IMR-90 (cell line): ENCODE measurements at places on chromosomes 5 and 9. TPM values are rescaled to one million over a fixed set of nuclear protein-coding genes. Genes with fewer than 3 reads are reported as not detected.
A peak's percentile ranks its signal among the peaks of the same experiment; 100 is the strongest.

GPRIN1 gene
- 2.5 and 3.0 TPM in 2 replicates for total RNA-seq

CSF1R gene
- total RNA-seq: under 0.01 and 0.36 TPM in 2 replicates

GRCh38 chr5:15103864-15104263 is 232.3 kb upstream of the ANKH start:
- DNase-seq: no peak

- no peak for DNase-seq
These were observed 608.6 kb upstream of the DAB2 start for GRCh38 chr5:40033411-40033810.

DNA sequence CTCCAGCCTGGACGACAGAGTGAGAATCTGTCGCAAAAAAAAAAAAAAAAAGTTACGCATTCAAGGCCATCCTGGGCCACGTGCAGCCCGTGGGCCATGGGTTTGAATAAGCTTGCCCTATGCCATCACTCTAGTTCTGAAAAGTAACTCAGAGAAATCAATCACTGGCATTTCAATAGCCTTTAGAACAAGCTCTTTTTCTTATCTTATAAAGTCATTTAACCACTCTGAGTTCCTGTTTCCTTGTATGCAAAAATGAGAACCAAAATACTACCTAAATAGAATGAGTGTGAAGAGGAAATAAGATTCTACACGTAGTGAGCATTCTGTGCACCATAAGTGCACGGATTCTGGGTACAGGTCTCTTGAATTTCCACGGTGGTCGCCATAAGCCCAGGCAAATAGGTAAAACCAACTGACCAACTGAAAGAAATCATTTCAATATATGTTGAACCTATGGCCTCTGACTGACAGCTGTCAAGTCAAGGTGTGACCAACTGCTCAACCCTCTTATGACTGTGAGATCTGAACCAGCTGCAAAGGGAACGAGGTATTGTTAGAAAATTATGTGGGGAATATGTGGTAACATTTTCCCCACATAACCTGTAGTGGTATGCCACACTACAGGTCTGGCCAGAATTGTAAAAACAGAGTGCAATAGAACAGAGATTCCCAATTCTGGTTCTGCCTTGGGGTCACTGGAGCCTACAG is 143.9 kb upstream of the LHFPL2 start:
- no peak for DNase-seq

DNA sequence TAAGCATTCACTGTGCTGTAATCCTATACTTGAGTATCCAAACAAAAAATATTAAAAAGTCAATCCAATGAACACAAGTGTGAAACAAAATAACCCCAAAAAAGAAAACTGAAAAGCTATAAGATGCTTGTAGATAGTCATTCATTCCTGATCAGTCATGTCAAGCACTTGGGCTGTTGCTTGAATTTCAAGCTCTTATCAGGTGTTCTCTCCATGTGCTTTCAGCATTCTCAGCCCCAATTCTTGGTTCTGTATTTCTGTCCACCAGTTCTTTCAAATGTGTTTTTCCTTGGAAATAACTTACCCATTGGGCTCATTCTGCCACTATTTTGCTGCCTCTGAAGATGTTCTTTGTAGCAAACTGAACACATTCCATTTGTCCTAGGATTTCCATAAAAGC is 4.7 kb downstream of the ZFAND5 start:
- DNase-seq: no peak

GRCh38 chr5:126055348-126055729 is 367.9 kb upstream of the GRAMD2B start:
- DNase-seq: no peak

GRCh38 chr5:141258948-141259347 is 13.8 kb downstream of the PCDHB15 start:
- DNase-seq: no peak

GRCh38 chr5:130109152-130109551 is 204.9 kb downstream of the CHSY3 start:
- peak; percentile 18 for DNase-seq

DNA sequence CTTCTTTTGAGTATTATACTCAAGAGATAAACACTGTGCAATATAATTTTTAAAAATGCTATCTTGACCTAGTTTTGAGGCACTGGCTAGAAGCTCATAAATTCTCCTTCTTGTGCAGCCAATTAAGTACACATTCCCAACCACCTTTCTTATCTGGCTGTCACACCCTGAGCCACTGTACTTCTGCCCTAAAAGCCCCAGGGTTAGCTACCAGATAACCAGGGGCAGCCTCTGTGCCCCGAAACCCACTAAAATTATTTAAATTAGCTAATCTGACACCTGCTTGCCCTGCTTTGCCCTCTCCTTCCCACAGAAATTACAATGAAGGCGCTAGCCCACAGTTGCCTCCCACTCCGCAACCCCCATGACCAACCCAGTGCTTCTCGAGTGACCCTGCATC is 597.3 kb upstream of the TYRP1 start:
- no peak for DNase-seq

DNA sequence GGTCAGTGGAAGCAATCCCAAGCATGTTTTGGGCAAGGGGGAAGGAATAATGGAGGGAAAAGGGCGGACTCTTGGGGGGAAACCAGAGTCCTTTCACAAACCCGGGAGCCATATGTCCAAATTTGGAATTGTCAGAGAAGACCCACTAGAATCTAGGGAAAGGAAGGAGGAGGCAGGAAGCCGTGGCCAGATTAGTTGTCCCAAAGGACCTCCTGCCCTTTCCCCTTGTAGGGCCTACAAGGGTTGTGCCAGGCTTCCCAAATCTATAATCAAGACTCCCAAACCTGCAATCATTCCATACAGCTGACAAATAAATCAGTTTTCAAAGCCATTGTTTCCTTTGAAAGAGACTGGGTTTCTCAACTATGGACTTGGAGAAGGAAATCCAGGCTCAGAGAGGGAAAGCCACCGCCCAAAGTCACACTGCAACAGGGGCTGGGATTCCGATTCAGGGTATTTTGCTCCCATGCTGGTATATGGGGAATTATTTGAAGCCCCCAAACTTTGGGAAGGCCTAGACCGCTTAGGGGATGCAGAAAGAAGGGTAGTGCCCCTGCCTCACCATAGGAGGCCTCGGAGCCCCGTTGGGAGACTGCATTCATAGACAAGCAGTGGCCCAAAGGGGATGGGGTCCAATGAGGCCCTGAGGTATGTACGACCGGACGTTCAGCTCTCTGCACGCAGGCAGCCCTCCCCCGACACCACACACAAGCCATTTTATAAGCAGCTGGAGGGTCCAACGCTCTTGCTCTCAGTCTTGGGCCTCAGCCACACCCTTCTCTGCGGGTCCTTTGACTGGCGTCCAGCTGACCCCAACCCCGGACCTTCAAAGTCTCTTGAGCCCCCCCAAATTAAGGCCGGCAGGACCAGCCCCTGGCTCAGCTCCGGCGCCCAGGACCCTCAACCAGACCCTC is 815 bp downstream of the ANXA6 start:
- peak; percentile 23 for DNase-seq

DNA sequence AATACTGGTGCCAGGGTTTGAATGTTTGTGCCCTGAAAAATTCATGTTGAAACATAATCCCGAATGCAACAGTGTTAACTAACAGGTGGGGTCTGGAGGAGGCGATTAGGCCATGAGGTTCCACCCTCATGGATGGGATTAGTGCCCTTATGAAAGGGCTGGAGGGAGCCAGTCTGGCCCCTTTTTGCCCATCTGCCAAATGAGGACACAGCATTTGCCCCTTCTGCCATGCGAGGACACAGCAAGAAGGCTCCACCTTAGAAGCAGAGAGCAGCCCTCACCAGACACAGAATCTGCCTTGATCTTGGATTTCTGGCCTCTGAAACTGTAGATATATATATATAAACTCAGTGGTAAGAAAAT is 32.6 kb upstream of the RNF130 start:
- DNase-seq: no peak
